GM06990 (cell line): ENCODE measurements at places on chromosomes 6 and 20.

GRCh38 chr6:25576919-25577318 is 75.1 kb upstream of the SCGN start:
- no peak for DNase-seq

GRCh38 chr20:36792422-36792821 is 18.9 kb upstream of the DSN1 start:
- DNase-seq: no peak

DNA sequence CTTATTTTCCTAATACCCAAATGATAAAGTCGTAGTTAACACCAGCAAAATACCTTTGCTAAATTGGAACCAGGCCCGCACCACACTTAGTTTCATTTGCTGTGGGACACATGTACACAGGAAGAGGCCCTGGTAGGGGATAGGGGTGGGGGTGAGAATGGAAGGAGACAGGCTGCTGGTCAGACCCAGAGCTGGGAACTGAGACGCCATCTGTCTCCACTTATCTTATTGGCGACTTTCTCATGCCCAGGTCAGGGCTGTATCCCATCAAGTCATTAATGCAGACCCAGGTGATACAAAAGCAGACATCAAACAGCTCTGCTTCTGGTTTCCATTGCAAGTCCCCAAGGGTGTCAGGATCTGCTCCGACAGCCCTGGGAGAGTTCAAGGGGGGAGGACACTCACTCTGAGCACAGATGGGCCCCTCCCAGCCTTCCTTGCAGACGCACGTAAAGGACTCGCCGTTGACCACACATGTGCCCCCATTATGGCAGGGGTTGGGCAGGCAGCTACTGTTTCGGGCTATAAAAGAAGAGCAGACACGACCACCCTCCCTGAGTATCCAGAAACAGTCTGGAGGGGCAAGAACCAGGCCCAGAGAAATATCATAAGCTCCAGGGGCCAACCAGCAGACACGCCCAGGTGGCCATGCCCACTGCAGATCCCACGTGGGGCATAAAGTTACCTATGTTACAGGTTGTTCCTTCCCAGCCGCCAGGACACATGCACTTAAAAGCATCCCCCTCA is 29.2 kb downstream of the JAG1 start:
- no peak for DNase-seq

DNA sequence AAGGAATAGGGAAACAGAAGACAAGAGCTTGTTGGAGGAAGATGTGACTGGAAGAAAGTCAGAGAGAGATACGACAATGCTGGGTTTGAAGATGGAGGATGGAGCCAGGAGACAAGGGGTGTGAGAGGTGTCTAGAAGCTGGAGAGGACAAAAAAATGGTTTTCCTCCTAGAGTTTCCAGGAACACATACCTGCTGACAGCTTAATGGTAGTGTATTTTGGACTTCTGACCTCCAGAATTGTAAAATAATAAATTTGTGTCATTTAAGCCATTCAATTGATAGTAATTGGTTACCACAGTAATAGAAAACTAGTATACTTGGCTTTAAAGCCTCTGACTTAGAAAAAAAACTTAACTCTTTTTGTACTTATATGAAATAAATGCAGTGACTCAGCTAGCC is 3.6 kb downstream of the AIG1 start:
- no peak for DNase-seq

- peak; percentile 63 for DNase-seq
These were observed 41.3 kb upstream of the HFE start for GRCh38 chr6:26045928-26046368.
